ENCODE measurements at places on chromosomes 7 and 10. TPM values are rescaled to one million over a fixed set of nuclear protein-coding genes. Genes with fewer than 3 reads are reported as not detected.

GBF1 gene
- 12.3 TPM for polyA plus RNA-seq

DENND2A gene
- polyA plus RNA-seq: 3.5 TPM

CEP55 gene
- polyA plus RNA-seq: 11.3 TPM

GPR85 gene
- 4.3 TPM for polyA plus RNA-seq

DNA sequence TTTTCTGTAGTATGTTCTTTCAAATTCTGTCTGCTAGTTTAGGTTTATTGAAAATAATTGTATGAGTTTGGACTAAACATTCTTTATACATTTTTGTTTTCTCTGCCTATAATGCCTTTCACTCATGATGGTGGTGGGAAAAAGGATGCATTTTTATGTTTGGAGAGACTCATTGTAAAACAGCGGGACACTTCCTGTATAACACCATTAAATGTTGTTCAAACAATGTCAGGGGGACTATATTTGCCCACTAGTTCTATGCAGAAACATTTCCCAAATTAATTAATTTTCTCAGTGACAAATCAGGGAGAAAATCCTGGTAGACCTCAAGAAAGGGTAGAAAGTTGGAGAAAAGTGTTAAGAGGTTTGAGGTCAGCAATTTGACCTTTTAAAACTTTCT is 207.7 kb downstream of the MALRD1 start:
- no peaks in the 10 kb centered on the region for H3K4me1 ChIP-seq
- no peak for DNase-seq
- no peak overlapping the region for H3K4me3 ChIP-seq
- no peaks in the 10 kb centered on the region for H3K36me3 ChIP-seq
- no peak overlapping the region for H3K27ac ChIP-seq

GRCh38 chr10:54985732-54986131 is 184.7 kb upstream of the PCDH15 start:
- no peaks in the 10 kb centered on the region for H3K4me1 ChIP-seq
- H3K4me3 ChIP-seq: no peak overlapping the region
- no peaks in the 10 kb centered on the region for H3K27me3 ChIP-seq
- H3K36me3 ChIP-seq: no peaks in the 10 kb centered on the region
- DNase-seq: peak; percentile 8

DNA sequence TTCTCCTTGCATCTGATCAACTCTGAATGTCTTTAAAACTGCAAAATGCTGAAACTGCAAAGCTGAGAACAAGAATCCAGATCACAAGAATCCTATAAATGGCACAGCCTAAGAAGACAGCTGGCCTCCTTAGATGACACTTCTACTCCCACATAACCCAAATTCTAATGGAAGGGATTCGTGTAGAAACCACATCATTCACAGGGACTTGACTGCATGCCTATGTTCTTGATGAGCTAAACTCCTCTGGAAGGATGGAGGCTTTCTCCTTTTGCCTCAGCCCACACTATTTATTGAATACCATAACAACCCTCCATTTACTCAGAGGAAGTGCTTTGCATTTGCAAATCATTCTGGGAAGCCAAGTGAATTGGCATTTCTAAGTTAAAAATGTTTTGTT is 252.5 kb upstream of the VWC2 start:
- H3K4me1 ChIP-seq: no peaks in the 10 kb centered on the region
- no peaks in the 10 kb centered on the region for H3K27me3 ChIP-seq
- no peak overlapping the region for H3K27ac ChIP-seq
- no peak for DNase-seq
- no peak overlapping the region for H3K4me3 ChIP-seq

DNA sequence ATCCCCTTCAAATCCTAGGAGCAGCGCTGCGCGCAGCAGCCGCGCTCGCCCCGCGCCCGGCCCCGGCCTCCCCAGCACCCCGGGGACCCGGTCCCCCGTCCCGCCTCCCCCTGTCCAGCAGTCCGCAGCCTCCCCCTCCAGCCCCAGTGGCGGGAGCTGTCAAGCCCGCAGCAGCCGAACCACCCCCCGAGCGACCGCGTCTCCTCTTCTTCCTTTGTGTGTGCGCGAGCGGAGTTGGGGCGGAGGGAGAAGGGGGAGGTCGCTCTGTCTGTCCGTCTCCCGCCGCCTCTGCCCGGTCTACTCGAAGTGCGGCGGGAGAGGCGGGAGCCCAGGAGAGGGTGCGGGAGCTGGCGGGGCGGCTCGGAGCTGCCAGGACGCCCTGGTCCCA is 375 bp upstream of the CHN2 start:
- H3K27me3 ChIP-seq: peaks cover 48% of the 10 kb centered on the region
- H3K4me3 ChIP-seq: peak overlapping the region; percentile 61
- no peaks in the 10 kb centered on the region for H3K36me3 ChIP-seq
- H3K4me1 ChIP-seq: no peaks in the 10 kb centered on the region
- no peak overlapping the region for H3K27ac ChIP-seq

DNA sequence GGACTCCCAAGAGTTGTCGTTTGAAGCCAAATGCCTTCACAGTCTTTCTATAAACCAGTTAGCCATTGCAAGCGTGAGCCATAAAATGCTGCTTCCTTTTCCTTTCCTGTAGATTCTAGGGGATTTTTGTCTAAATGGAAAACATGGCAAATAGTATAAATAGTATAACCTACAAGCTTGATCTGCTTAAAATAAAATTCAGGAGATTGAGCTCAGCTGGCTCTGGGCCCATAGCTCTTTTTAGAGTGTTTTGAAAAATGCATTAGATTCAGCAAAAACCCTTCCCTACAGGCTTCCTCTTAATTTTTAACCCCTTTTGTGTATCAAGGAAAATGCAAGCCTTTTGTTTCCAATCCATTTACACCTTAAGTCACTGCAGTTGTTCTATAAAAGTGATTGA is 190.1 kb upstream of the GDF10 start:
- H3K36me3 ChIP-seq: no peaks in the 10 kb centered on the region
- no peak for DNase-seq
- no peak overlapping the region for H3K27ac ChIP-seq
- H3K4me1 ChIP-seq: no peaks in the 10 kb centered on the region

GRCh38 chr10:95475003-95475383 is 86.2 kb downstream of the SORBS1 start:
- no peak overlapping the region for H3K4me3 ChIP-seq
- H3K4me1 ChIP-seq: no peaks in the 10 kb centered on the region
- no peaks in the 10 kb centered on the region for H3K36me3 ChIP-seq
- no peak for DNase-seq
- H3K27ac ChIP-seq: no peak overlapping the region

GRCh38 chr10:123559066-123559822 is 106.9 kb upstream of the GPR26 start:
- peak; percentile 88 for DNase-seq
- H3K27ac ChIP-seq: no peak overlapping the region
- H3K4me1 ChIP-seq: no peaks in the 10 kb centered on the region
- no peaks in the 10 kb centered on the region for H3K27me3 ChIP-seq
- no peak overlapping the region for H3K4me3 ChIP-seq

- H3K4me3 ChIP-seq: no peak overlapping the region
- peaks cover 41% of the 10 kb centered on the region for H3K27me3 ChIP-seq
- no peak overlapping the region for H3K27ac ChIP-seq
- peaks cover 67% of the 10 kb centered on the region for H3K4me1 ChIP-seq
- peak; percentile 70 for DNase-seq
Measured at GRCh38 chr7:162632-163297, 29.6 kb upstream of the FAM20C start.

GRCh38 chr7:55191926-55192692 is 173.0 kb upstream of the LANCL2 start:
- H3K4me1 ChIP-seq: peaks cover 48% of the 10 kb centered on the region
- H3K27ac ChIP-seq: peak overlapping the region; percentile 91
- DNase-seq: peak; percentile 81
- H3K4me3 ChIP-seq: no peak overlapping the region

DNA sequence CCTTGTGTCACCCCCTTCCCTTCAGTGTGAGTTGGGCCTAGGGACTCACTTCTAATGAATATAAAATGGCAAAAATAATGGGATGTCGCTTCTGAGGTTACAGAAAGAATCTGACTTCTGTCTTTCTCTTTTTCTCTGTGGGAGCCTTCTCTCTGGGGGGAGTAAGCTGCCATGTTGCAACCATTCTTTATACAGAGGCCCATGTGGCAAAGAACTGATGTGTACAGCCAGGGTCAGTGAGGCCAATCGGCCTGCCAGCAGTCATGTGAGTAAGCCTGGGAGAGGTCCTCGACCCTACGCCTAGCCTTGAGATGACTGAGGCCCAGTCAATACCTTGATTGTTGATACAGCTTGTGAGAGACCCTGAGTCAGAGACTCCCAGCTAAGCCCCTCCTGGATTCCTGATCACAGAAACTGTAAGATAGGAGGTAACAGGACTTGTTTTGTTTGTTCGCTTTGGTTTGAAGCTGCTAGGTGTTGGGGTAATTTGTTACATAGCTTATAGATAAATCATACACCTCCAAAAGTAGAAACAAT is 1.7 kb downstream of the TCAF1 start:
- peaks cover 17% of the 10 kb centered on the region for H3K4me1 ChIP-seq
- H3K27me3 ChIP-seq: no peaks in the 10 kb centered on the region
- peaks cover 13% of the 10 kb centered on the region for H3K36me3 ChIP-seq
- H3K27ac ChIP-seq: peak overlapping the region; percentile 91
- peak overlapping the region; percentile 91 for H3K4me3 ChIP-seq
- no peak for DNase-seq

All from SK-N-SH (cell line).